Caco-2 (cell line): ENCODE measurements at places on chromosomes 4 and X. TPM values are rescaled to one million over a fixed set of nuclear protein-coding genes. Genes with fewer than 3 reads are reported as not detected.
A peak's percentile ranks its signal among the peaks of the same experiment; 100 is the strongest.

GRCh38 chrX:70168238-70169188 lies 8.8 kb upstream of the DGAT2L6 start:
- peak; percentile 25 for DNase-seq
- H3K27ac ChIP-seq = peak overlapping the region; percentile 82
- H3K4me1 ChIP-seq = peaks cover 14% of the 10 kb centered on the region
- H3K27me3 ChIP-seq = no peaks in the 10 kb centered on the region

- no peaks in the 10 kb centered on the region for H3K36me3 ChIP-seq
- H3K4me3 ChIP-seq = no peak overlapping the region
- no peak for DNase-seq
These were observed 138.6 kb downstream of the HDX start for GRCh38 chrX:84363663-84364062.

PNMA6A gene
- not detected in 2 replicates for total RNA-seq

DNA sequence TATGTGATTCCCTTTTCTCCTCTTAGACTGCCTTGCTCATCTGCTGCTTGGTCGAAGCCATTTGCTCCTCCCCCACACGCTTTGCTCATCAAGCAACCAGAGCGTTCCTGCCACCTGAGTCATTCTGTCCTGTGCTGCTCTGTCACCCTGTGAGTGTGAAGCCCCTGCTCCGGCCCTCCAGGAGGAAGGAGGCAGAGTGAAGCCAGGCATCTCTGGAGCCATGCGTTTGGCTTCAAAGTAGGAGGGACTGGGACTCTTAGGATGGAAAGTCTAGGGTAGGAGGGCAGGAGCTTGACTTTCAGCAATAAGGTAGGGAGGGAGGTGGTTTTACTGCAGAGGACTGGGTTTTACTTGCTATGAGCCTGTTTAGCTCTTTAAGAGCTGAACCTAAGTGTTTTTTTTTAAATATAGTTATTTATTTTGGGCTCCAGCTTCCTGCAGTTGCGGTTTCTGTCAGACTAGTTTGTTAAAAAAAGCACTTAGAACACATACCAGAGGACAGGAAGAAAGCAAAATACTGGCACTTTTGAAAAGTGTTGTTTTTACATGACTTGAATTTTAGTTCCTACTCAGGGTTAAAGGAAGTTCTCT lies 63.6 kb downstream of the SPINK2 start:
- H3K4me3 ChIP-seq = no peak overlapping the region
- no peaks in the 10 kb centered on the region for H3K36me3 ChIP-seq
- H3K27ac ChIP-seq = peak overlapping the region; percentile 88
- peaks cover 24% of the 10 kb centered on the region for H3K4me1 ChIP-seq

GRCh38 chr4:129862461-129862860 lies 766.5 kb downstream of the C4orf33 start:
- no peaks in the 10 kb centered on the region for H3K4me1 ChIP-seq
- H3K4me3 ChIP-seq = no peak overlapping the region
- no peak for DNase-seq
- H3K27me3 ChIP-seq = no peaks in the 10 kb centered on the region
- H3K27ac ChIP-seq = no peak overlapping the region

ANXA10 gene
- not detected in 2 replicates for total RNA-seq

DNA sequence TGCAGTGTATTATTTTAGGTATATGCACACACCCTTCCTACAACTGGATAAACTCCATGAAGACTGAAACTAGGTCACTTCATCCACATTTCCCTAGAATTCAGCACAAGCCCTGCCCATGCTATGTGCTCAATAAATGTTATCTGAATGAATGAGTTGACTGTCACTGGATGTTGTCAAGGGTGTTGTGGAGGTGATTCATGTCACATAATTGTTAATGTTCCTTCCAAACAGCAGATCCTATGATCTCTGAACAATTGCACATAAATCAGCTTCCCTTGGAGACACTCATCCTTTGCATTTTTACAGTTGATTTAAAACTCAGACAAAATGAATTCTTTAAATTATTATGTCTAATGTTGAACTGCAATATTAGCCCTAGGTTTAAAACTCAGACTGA lies 154.7 kb downstream of the TSPAN5 start:
- no peak overlapping the region for H3K27ac ChIP-seq
- H3K4me1 ChIP-seq = no peaks in the 10 kb centered on the region; the same call in 1 of the 2 replicates
- no peaks in the 10 kb centered on the region for H3K36me3 ChIP-seq

DNA sequence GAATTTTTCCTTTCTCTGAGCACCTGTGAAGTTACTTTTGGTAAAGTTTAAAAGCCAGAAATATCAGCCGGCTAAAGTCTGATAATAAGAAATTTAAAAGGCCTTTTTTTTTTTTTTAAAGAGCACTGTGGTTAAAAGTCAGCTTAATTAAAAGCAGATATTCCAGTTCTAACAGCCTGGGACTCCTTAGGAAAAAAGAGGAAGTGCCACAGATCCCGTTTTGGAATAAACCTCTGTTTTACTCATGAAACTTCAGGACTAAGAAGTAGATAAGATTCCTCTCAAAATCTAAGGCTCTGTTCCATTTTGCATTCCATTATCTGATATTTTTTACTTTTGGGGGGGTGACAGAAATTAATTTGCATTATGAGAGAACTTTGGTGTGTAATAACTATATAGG lies 37.8 kb downstream of the ABCB7 start:
- no peaks in the 10 kb centered on the region for H3K4me1 ChIP-seq
- DNase-seq = no peak
- H3K4me3 ChIP-seq = no peak overlapping the region
- H3K27ac ChIP-seq = no peak overlapping the region
- H3K36me3 ChIP-seq = no peaks in the 10 kb centered on the region

GRCh38 chr4:48909697-48910096 lies 3.1 kb upstream of the OCIAD2 start:
- H3K27ac ChIP-seq = no peak overlapping the region
- H3K4me1 ChIP-seq = peaks cover 13% of the 10 kb centered on the region; the same call in 1 of the 2 replicates
- H3K27me3 ChIP-seq = no peaks in the 10 kb centered on the region
- peak; percentile 39 for DNase-seq
- no peaks in the 10 kb centered on the region for H3K36me3 ChIP-seq

CLGN gene
- 2.6 and 5.5 TPM in 2 replicates for total RNA-seq

NIPAL1 gene
- 17.0 and 18.1 TPM in 2 replicates for total RNA-seq

HTRA3 gene
- total RNA-seq = 0.63 and 0.66 TPM in 2 replicates

DNA sequence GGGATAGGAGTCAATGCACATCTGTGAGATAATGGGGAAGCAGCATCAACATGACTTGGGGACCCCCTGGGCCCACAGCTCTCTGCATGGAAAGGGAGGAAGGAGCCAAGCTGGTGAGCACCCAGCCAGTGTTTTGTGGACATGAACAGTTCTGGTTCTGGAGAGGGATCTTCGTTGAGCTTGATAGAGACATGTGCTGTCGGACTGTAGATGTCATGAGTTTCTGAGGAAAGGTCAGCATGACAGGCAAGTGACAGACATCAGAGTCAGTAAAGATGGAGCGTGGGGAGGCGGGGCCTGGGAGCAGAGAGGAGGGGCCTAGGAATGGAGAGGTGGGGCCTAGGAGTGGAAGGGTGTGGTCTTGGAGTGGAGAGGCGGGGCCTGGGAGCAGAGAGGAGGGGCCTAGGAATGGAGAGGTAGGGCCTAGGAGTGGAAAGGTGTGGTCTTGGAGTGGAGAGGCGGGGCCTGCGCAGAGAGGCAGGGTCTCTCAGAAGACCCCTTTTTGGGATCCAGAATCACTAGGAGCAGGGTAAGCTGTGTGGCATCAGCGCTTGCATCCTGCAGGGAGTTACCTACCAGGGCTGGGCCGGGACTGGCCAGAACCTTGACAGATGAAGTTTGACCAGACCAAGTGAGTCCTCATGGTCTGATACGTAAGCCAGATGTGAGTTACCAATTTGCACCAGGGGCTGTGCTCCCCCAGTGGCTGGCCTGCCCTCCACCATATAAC lies 33.7 kb downstream of the PIGG start:
- no peak overlapping the region for H3K27ac ChIP-seq
- H3K27me3 ChIP-seq = no peaks in the 10 kb centered on the region
- DNase-seq = no peak
- H3K4me1 ChIP-seq = no peaks in the 10 kb centered on the region

- H3K4me1 ChIP-seq = no peaks in the 10 kb centered on the region
- DNase-seq = no peak
- H3K36me3 ChIP-seq = no peaks in the 10 kb centered on the region
These were observed 254.6 kb upstream of the KCNIP4 start for GRCh38 chr4:22202975-22203710.

DNA sequence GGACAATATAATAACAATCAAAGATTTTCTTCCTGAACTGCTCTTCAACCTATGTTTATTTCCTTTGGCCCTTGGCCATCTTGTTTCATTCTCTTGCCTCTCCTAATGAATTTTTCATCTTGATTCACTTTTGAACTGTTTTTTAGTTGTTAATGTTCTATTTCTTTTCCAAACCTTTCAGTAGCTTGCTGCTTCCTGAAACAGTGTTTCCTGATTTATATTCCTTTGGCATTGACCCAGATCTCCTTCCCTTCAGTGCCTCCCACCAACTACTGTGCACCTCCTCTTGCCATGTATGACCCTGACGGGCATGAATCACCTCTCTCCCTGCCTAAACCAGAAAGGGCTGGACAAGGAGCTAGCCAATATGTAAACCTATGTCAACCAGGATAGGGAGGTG lies 25.6 kb upstream of the SPP1 start:
- H3K4me1 ChIP-seq = no peaks in the 10 kb centered on the region
- H3K27ac ChIP-seq = no peak overlapping the region
- no peaks in the 10 kb centered on the region for H3K36me3 ChIP-seq
- DNase-seq = no peak

GRCh38 chrX:135112096-135112729 lies 8.1 kb downstream of the ETDB start:
- H3K27me3 ChIP-seq = no peaks in the 10 kb centered on the region
- H3K27ac ChIP-seq = no peak overlapping the region
- no peak for DNase-seq
- no peaks in the 10 kb centered on the region for H3K36me3 ChIP-seq
- no peaks in the 10 kb centered on the region for H3K4me1 ChIP-seq

DNA sequence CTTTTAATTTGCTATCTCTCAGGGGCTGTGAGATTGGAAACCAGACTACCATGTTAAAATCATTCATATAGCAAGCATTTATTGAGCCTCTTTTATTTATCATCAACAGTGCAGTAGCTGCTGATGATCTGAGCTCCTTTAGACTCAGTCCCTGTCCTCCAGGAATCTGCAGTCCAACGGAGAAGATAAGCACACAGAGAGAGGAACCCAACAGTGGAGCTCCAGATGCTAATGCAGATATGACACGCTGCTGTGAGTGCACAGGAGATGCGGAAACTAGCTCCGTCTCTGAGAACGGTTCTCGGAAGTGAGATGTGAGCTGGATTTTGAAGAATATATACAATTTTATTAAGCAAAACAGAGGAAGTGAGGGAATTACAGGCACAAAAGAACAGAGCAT lies 35.4 kb downstream of the DCHS2 start:
- H3K36me3 ChIP-seq = no peaks in the 10 kb centered on the region
- no peak overlapping the region for H3K4me3 ChIP-seq
- DNase-seq = no peak
- H3K27ac ChIP-seq = no peak overlapping the region

GRCh38 chr4:143344774-143345173 lies 8.1 kb downstream of the GAB1 start:
- H3K36me3 ChIP-seq = no peaks in the 10 kb centered on the region; the same call in 1 of the 2 replicates
- no peak for DNase-seq
- no peaks in the 10 kb centered on the region for H3K27me3 ChIP-seq
- no peak overlapping the region for H3K27ac ChIP-seq
- H3K4me3 ChIP-seq = no peak overlapping the region

DNA sequence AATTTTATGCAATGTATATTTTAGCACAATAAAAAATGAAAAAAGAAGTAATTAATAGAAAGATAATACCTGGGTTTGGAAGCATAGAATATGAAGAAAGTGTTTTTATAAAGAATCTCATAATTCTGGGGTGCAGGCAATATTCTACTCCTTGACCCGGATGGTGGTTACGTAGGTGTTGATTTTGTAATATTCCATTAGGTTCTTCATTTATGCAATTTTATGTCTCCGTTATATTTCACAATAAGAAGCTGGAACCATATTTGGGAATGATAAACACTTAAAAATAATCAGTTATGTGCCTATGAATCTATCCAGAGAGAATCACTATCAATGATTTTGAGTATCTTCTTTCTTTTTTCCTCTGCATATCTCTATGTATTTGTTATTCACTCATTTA lies 38.5 kb downstream of the CHRNA9 start:
- H3K36me3 ChIP-seq = no peaks in the 10 kb centered on the region
- no peak overlapping the region for H3K4me3 ChIP-seq
- DNase-seq = no peak
- H3K4me1 ChIP-seq = peaks cover 14% of the 10 kb centered on the region

GRCh38 chr4:65983061-65983460 lies 312.8 kb upstream of the EPHA5 start:
- H3K27ac ChIP-seq = no peak overlapping the region
- H3K27me3 ChIP-seq = no peaks in the 10 kb centered on the region
- no peaks in the 10 kb centered on the region for H3K36me3 ChIP-seq
- DNase-seq = no peak
